Inflammatory macrophage (primary cell): ENCODE measurements at places on chromosomes 5 and 9.

GRCh38 chr5:36832274-36832673 lies 44.3 kb upstream of the NIPBL start:
- DNase-seq: no peak

DNA sequence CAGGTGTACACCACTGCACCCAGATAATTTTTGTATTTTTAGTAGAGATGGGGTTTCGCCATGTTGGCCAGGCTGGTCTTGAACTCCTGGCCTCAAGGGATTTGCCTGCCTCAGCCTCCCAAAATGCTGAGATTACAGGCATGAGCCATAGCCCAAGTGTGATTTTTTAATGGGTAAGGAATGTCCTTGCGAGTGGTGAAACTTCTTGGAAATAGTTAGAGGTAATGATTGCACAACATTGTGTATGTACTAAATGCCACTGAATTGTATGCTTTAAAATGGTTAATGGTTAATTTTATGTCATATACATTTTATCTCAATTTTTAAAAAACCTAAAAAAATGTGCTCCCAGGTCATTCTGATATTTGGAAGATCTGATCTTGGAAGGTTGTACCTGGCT lies 59.9 kb upstream of the IL6ST start:
- no peak for DNase-seq

GRCh38 chr9:132241483-132241839 lies 79.6 kb downstream of the NTNG2 start:
- no peak for DNase-seq

GRCh38 chr5:86360801-86361200 lies 256.9 kb upstream of the COX7C start:
- DNase-seq: no peak

DNA sequence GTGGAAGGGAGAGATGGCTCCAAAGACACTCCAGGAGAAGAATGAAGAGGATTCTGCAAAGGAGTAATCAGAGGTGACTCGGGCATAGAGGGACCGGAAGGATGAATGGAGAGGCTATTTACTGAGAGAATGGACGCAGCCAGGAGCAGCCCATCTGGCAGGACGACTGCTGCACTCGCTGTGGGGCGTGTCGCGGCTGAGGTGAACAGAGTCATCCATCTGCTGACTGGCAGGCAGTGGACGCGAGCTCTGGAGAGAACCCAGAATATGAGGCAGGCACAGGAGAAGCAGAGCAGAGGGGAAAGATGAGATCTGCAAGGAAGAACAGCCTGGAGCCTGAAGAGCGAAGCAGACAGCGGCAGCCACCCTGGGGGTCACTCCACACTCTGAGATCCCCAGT lies 16.4 kb downstream of the FGF1 start:
- DNase-seq: no peak

DNA sequence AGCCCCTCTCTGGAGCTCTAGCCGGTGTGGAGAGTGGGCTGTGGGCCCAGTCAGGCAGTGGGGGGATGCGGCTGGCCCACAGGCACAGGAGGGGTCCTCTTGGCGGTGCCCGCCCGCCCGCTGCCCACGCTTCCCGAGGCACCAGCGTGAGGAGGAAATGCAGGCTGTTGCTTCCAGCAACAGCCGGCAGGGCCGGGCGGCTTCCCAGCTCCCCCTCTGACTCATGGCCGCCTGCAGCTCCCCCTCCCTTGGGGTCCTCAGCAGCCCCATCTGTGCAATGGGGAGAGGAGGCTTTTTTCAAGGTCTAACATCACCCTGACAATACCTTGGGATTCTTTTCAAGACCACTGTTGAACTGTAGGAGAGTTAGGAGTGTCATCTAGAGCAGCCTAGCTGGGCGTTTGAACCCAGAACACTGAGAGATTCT lies 10.4 kb downstream of the CXXC5 start:
- DNase-seq: peak; percentile 74

GRCh38 chr5:136430081-136430480 lies 64.7 kb upstream of the TRPC7 start:
- no peak for DNase-seq

DNA sequence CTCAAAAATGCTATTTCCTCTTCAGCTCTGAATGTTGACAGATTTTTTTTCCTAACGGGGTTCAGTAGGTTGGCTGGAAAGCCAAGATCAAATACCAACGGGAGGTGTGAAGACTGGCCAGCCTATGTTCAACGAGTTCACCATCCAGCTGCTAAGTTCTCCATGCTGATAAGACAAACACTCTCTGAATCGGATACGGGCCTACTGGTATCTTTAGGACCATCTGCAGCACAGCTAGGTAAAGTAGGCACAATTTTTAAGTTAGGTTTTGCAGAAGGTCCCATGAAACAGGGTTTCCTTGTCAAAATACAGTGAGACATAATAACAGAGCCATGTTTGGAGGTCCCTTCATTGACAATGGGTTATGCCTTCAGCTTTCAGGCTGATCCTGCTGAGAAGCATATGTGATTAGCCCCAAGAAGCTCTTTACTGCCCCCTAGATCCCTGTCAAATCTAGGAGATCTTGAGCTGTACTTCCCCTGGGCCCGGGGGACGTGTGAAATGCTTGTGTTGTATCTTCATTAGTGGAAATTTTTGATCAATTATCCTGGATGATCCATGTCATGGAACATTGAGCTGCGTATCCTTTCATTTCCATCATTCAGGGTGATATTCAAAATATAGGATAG lies 60.6 kb downstream of the PGM5 start:
- DNase-seq: peak; percentile 44

DNA sequence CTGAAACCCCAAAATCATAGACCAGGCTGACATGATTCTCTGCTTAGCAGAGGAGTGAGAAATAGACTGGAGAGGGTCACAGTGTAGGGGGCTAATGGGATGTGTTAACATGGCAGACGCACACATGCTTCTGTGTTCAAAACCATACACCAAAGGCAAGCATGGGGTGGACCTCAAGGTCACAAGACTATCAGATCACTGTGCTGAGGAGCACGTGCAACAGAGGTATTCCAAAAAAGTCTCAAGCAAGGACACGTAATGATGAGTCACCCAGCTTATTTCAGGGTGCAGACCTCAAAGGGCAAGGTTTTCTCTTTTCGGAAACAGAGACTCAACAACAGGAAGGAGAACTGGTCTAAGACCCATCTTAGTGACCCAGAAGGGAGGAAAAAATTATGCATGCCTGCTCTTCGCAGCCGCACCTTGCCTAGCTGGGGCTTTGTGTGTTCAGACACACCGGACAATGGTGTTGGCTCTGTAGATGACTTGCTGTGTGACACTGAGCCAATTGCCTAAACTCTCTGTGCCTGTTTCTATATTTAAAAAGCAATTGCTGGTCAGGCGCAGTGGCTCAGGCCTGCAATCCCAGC lies 20.3 kb downstream of the WHRN start:
- peak; percentile 65 for DNase-seq

DNA sequence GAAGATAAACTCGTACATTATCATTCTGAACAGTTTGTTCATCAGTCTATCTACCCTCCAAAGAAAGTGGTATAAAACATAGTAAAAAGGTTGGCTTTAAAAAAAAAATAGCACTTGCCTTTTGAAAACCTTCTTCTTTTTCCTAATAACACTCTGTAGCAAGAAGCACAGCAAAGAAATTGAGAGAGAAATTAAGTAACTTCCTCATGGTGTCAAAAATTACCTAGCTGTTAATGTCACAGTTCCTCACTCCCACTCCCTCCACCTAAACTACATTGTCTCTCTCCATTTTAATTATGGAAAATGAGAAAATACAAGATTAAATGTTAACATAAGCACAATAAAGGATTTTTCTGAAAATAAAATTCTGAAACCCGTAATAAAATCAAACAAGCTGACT lies 72.2 kb downstream of the CERT1 start:
- peak; percentile 47 for DNase-seq

DNA sequence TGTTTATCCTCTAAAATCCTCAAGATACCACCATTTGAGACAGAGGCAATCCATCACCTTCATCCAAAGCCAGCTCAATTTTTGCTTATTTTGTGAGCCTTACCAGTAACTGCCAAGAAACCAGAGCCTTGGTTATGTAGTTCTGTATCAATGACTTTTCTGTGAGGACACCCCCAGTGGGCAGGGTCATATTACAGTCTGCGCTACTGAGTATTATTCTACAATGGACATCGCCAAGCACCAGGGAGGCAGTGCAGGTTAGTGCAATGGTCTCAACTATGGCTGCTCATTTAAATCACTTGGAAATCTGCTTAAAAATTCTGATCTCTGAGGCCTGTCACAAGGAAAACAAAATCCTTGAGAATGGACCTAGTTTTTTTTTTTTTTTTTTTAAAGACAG lies 90.5 kb upstream of the NIPAL4 start:
- no peak for DNase-seq

DNA sequence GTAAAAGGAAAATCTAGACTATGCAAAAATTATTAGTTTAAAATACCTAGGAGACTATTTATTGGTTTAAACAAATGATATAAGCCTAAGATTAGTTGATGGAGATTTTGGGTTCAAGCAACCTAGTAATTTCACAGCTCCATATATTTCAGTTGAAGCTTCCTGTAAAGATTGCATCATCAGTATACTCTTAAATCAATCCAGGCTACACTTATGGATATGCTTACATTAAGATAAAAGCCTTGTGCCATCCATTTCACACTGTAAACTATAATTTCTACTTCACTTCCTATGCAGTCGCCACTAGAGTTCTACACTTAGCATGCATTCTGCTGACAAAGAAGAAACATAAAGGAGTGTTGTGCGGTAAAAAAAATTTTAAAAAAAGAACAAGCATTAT lies 7.3 kb upstream of the LIX1 start:
- no peak for DNase-seq

DNA sequence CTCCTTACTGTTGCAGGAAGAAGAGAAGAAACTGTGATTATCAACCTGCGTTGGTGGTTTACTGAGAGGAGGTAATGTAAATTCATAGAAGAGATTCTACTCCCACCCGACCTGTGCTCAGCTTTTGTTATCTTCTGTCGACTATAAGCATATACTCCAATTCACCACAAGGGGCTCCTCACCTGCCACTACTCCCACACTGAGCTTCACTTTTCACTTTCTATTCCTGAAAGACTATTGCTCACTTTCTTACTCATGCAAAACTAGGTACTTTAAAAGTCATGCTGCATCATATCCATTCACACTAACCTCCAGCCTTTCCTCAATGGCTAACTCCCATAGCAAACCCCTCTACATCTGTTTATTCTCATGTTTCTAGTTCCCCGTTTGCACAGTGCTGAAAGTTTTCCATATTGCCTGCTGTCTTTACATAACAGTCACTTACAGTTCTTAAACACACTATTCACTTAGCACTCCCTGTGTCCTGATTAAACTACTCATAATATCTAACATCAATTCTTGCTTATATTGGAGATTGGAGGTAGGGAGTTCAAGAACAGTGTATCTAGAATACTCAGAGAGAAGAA lies 1062.6 kb downstream of the NR2F1-AS1 start:
- no peak for DNase-seq

- no peak for DNase-seq
These were observed 145.4 kb upstream of the GRAMD2B start for GRCh38 chr5:126277762-126278161.

- DNase-seq: no peak
These were observed 22.4 kb upstream of the SLC6A3 start for GRCh38 chr5:1467341-1468246.

DNA sequence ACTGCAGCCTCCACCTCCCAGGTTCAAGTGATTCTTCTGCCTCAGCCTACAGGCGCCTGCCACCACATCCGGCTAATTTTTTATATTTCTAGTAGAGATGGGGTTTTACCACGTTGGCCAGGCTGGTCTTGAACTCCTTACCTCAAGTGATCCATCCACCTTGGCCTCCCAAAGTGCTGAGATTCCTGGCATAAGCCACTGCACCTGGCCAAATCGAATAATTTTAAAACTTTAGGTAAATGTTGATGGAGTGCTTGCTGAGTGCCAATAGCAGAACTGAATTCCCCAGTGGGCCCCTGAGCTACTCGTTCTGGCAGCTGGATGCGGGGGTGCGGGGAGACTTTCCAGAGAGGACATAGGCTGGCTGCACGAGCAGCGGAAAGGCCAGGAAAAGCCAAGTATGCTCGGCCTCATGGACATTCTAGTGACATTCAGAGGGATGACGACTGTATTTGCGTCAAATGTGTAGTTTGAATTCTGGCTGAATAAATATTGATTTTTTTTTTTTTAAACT lies 16.8 kb downstream of the TRAF2 start:
- DNase-seq: no peak

GRCh38 chr5:15794052-15794985 lies 294.3 kb downstream of the FBXL7 start:
- DNase-seq: no peak

DNA sequence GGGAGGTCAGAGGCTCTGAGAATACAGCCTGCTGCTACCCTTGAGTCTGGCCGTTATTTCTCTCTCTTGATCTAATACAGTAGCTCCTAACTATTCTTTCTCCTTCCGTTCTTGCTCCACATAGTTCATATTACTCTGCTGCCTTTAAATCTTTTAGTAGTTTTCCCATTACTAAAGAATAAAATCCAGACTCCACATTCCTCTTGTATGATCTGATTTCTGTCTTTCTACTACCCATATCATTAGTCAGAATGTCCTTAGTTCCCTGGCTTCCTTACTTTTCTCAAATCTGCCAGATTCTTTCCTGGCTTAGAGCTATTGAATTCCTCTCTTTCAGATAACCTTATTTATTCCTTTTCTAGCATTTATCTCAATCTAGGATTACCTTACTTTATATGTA lies 40.0 kb downstream of the MARCHF6 start:
- DNase-seq: no peak

- no peak for DNase-seq
These were observed 276.9 kb downstream of the SEMA5A start for GRCh38 chr5:9269014-9269413.

GRCh38 chr5:139774980-139775661 lies 20.5 kb upstream of the PSD2 start:
- peak; percentile 84 for DNase-seq

GRCh38 chr9:128916204-128916603 lies 4.6 kb upstream of the PHYHD1 start:
- DNase-seq: no peak

- DNase-seq: no peak
These were observed 710.3 kb downstream of the PRELID2 start for GRCh38 chr5:145124806-145125205.

- DNase-seq: no peak
These were observed 497.0 kb upstream of the TNC start for GRCh38 chr9:115615000-115615401.

GRCh38 chr9:99385215-99385614 lies 163.1 kb downstream of the SEC61B start:
- DNase-seq: no peak

- DNase-seq: no peak
These were observed 7.8 kb downstream of the XRCC4 start for GRCh38 chr5:83085106-83085505.

GRCh38 chr9:35840881-35841644 lies 12.0 kb downstream of the TMEM8B start:
- no peak for DNase-seq

- DNase-seq: no peak
These were observed 592.9 kb downstream of the SEMA5A start for GRCh38 chr5:8953016-8953415.

- DNase-seq: no peak
These were observed 20.2 kb downstream of the FUBP3 start for GRCh38 chr9:130599625-130600024.
